ENCODE measurements at places on chromosomes 7 and 10.
A peak's percentile ranks its signal among the peaks of the same experiment; 100 is the strongest.

DNA sequence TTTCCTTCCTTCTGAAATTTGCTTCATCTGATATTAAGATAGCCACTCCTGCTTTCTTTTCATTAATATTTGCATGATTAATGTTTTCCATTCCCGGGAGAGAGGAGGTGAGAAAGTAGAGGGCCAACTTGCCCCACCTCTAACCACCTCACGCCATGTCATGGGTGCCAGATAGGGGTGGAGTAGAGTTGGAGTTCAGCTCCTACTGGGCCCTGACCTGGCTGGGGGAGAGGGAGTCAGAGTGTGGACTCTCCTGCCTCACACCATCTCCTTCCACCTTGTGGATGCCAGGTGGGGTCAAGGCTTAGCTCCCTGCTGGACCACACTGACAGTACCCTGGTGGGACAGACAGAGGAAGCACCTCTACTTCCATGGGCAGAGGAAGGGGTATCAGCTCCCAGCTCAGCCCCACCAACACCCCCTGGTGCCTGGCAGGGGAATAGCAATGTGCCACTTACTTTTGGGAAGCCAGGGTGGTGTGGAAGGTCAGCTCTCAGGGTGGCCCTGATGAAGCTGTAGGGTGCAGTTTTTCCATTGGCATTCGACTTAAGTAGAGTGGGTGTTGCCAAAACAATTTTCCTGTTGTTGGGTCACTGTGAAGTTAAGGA lies 28.0 kb downstream of the CHST12 start:
- peak; percentile 56 for DNase-seq

DNA sequence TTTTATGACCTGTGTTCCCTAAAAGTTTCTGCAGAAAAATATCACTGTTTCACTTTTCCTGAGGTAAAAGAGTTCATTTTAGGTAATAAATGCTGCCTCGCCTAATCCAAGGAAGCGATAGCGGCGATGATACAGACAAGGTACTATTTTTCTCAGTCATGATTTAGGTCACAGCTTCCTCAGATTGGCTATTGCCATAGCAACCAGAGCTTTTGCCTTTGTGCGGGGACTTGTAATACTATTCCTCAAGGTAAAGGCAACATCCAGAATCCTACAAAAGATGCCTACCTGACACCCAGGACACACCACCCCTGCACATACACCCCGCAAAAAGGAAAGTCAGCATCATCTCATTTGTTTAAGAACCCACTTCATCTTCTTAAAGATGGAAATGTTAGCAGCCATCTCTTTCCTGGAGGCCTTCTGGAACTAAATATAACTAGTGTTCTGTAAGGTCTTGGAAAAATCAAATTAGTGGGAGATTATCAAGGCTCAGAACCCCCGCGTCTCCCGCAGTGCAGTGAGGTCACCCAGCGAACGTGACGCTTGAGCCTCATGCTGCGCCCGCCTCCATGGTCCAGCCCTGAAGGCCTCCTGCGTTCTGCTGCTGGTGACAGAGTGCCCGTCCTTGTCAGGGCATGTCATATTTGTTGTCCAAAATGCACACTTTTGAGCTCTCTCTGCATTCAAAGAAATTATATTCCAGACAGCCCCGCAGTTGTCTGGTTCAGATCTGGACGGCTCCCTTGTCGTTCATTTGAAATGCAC lies 402.0 kb upstream of the RNF32 start:
- no peak for DNase-seq

DNA sequence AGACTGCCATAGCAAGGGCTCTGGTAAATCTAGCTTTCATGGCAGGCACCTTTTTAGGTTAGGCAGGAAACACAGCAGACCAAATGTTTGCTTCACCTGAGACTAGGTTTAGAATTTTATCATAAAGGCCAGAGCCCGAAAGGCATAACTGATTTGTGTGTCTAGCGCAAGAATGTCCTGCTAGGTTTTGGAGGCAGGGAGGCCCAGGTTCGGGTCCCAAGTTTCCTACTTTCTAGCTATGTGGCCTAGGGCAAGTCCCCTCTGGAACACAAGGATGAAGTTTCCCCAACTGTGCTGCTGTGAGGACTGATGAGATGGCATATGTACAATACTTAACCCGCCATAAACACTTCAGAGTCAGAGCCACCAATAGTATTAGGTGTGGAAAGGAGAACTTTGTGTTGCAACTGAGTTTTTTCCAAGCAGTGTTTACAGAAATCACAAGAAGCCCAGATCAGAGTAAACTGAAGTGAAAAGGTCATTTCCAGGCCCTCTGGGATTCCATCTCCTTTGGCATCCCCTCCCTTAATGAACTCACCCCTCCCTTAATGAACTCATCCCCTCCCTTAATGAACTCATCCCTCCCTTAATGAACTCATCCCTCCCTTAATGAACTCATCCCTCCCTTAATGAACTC lies 244.9 kb downstream of the SKAP2 start:
- DNase-seq: no peak

GRCh38 chr10:117666166-117666565 lies 123.6 kb downstream of the EMX2 start:
- no peak for DNase-seq

GRCh38 chr10:2137549-2138174 lies 400.3 kb upstream of the ADARB2 start:
- peak; percentile 51 for DNase-seq

- no peak for DNase-seq
Observed at GRCh38 chr10:86481761-86482160, 39.8 kb downstream of the WAPL start.
